ENCODE measurements at places on chromosomes 5 and 9. TPM values are rescaled to one million over a fixed set of nuclear protein-coding genes. Genes with fewer than 3 reads are reported as not detected.
A peak's percentile ranks its signal among the peaks of the same experiment; 100 is the strongest.

DNA sequence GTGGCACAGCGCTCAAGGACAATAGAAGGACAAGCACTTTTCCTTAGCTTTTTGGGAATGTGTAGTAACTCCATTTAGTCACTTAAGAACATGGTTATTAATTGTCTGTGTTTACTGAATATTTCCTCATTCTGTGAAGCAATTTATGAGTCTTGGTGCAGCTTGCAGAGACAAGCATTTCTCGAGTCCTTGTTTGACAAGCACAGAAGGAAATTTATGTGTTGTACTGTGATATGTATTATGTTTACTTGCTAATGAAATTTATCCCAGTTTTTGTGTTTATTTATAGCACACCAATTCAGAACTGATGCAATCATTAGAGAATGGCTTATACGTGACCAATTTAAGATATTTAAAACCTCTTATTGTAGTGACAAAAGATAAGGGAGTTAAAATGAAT is 168.6 kb downstream of the PRELID2 start:
- DNase-seq, result no peak

DNA sequence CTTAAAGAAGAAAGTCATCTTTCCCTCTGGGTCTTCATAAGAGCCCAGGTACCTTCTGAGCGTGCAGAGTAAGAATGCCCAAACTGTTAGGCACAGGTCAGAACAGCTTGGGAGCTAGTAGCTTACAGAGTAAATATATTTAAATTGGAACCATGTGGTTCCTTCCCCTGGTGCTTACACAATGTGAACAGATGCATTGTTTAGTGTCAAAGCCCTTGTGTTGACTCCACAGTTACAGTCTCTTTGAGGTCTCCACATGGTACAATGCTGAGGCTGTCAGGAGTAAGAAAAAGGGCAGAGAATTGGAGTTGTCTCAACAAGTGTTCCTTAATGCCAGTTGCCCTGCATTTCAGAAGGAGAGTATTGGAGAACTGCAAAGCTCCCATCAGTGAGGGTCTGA is 188.5 kb downstream of the PAPPA start:
- DNase-seq, result no peak

- no peak for DNase-seq
Measured at GRCh38 chr5:176778921-176779465, 31.4 kb upstream of the UNC5A start.

- no peak for DNase-seq
Measured at GRCh38 chr5:26553079-26553478, 485.3 kb downstream of the CDH9 start.

TEX48 gene
- total RNA-seq, result not detected

DNA sequence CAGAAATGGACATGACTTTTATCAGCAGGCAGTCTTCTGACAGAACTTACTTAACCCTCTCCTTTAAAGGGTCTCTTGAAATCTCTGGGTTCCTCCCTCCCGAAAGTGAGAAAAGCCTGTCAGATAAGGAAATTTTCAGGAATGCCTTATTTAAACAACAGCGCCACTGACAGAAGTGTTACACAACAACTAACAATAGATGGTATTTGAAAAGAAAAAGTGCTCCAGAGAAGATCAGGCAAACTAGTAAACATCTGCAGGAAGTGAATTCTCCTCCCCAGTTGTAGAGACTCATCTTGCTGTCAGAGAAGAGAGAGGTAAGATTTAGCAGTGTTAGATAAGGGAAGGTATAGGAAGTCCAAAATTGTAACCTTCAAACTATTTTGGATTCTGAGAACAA is 107.2 kb upstream of the NFIL3 start:
- DNase-seq, result peak; percentile 43

GRCh38 chr9:131772940-131773339 is 33.1 kb upstream of the RAPGEF1 start:
- no peak for DNase-seq

Measured in IMR-90 (cell line).